ENCODE measurements at places on chromosomes 2 and 18.

DNA sequence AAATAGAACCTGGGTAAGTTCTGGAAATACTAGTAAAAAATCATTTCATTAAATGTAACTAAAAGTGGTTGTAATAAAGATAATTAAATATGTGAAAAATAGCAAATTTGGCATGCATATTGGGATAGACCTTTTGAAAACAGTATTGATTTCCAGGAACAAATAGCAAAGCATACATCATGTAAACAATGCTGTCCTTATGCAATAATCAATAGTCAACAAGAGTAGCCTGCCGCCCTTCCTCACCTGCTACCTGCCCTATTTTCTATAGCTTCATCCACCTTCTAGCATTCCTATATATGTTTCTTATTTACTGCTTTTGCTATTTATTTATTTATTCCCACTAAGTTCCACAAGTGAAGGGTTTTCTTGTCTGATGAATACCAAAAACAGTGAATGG is 35.1 kb upstream of the KYNU start:
- no peak for DNase-seq

DNA sequence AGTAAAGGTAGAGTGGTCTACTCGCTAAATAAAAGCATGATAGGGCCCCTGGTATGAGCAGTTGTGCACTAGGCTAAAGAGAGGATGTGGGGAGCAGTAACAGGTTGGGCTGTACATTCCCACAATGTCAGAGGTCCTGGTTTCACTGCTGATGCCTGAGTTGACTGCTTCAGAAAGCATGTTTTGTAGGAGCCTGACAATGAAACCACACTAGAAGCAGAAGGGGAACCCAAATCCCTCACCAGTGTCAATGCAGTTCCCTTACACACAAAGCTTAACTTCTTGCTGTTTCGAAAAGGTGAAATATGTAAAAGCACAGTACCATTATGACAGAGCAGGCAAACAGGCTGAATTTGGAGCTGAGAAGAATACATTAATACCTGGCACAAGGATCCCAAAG is 291.7 kb upstream of the KYNU start:
- no peak for DNase-seq

DNA sequence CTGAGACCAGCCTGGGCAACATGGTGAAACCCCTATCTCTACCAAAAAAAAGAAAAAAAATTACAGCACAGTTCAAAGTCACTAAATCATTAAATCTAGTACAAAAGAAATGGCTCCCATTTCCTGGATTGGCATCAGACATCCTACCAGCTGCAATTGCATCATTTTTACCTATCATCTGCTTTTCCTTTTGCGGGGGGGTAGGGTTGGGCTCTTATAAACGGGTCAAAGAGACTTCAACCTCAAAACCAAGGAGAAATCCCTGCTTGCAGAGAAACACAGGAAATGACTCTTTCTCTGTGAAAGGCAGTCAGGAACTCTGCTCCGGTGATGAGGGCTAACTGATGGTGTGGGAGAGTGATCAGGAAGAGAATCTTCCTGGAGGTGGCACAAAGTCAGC is 45.3 kb upstream of the RFX8 start:
- DNase-seq, result no peak

GRCh38 chr2:4077017-4077416 is 373.6 kb downstream of the DCDC2C start:
- DNase-seq, result no peak

DNA sequence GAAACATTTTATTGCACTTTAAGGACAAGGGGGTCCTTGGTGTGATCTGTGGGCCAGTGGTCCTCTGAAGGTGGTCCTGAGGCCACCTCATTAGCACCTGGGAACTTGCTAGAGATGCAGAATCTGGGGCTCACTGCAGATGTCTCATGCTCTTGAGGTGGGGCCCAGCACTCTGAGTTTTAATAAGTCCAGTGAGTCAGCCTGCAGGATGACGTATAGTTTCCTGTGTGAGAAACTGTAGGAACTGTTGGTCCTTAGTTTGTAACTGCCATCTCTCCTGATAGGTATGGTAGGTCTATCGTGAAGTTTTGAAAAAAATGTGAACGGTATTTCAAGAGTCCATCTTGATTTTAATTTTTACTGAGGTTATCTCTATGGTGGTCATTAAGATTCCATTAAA is 2.8 kb downstream of the TRPM8 start:
- no peak for DNase-seq

GRCh38 chr2:66771359-66771976 is 336.5 kb downstream of the MEIS1 start:
- no peak for DNase-seq

- no peak for DNase-seq
These were observed 85.2 kb downstream of the HS1BP3 start for GRCh38 chr2:20565623-20566236.

GRCh38 chr2:161233858-161234431 is 73.7 kb downstream of the TANK start:
- no peak for DNase-seq

DNA sequence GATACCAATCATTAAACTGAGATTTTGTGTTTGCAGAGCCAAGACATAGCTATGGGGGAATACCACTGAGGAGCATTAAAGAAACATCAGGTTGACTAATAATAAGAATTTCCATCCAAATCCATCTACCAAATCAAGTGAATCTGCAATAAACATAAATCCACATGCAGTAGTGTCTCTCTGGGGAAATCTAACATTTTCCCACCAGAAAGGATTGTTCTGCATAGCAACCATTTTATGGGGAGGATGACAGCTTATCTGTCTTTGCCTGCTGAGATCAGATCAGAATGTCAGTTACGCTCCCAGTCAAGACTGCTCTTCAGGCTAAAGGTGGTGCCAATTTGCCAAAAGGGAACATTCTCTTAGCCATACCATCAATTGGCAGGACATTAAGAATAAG is 1098.9 kb upstream of the CHAC2 start:
- DNase-seq, result no peak

- no peak for DNase-seq
These were observed 107.2 kb downstream of the FAM168B start for GRCh38 chr2:130985831-130986649.

DNA sequence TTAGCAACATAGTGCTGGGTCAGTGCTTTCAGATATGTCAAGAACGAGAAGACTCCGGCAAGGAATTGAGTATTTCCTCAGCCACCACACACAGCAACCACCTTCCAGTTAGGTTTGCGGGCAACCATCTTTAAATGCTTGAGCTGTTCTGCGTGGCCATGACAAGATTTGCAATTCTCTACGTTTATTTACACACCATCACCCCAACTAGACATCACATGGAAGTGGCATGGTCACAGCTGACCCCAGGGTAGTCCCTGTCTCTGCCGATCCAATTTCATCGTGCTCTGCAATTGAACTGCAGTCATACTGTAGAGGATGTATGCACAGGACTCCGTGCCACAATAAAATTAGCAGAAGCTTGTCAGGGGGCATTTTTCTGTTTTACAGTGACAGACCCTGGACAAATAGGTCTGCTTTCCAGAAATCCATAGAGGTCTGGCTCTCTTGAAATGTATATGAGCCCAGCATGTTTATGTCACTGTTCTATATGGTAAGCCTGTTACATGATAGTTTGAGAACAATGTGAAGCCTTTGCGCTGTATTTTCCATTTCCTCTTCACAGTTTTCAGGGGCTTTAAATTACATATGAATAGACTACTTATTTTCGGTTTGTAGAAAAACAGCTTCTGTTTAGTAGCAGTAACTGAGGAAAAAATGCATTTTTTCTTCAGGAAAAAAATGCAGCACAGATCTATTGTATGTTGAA is 605.2 kb downstream of the NR4A2 start:
- no peak for DNase-seq

DNA sequence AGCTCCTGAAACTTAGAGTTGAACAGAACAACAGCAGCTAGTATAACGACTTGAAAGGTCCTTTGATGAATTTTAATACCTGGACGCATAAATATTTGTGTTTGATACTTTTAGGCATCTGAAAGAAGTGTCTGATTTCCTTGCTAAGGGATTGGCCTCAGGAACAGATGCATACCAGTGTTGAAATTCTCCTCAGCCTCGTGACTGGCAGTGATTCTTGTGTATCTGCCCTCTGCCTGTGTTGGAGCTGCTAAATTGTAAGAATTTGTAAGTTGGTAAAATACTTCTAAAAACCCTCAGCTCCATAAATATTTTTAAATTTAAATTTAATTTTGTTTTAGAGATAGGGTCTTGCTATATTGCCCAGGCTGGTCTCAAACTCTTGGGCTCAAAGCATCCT is 22.4 kb upstream of the SCYGR1 start:
- DNase-seq, result no peak

GRCh38 chr2:205372141-205372540 is 310.2 kb upstream of the NRP2 start:
- no peak for DNase-seq

GRCh38 chr18:29652797-29653196 is 1389.7 kb downstream of the DSC3 start:
- no peak for DNase-seq

DNA sequence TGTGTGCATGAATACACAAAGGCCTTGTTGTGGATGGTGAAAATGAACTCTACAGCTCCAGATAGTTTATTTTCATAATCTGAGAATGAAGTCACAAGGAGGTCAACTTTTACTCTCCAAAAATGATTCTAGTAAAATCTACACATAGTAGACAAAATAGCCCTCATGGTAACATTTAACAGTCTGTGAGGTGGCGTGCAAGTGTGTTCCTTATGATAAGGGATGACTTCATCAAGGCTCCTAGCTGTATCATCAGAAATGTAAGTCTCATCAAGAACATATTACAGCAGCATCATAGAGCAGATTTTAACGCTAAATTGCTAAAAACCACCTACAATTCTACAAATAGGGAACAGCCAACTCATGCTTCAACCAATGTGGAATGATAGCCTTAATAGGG is 72.3 kb upstream of the RIOK3 start:
- no peak for DNase-seq

DNA sequence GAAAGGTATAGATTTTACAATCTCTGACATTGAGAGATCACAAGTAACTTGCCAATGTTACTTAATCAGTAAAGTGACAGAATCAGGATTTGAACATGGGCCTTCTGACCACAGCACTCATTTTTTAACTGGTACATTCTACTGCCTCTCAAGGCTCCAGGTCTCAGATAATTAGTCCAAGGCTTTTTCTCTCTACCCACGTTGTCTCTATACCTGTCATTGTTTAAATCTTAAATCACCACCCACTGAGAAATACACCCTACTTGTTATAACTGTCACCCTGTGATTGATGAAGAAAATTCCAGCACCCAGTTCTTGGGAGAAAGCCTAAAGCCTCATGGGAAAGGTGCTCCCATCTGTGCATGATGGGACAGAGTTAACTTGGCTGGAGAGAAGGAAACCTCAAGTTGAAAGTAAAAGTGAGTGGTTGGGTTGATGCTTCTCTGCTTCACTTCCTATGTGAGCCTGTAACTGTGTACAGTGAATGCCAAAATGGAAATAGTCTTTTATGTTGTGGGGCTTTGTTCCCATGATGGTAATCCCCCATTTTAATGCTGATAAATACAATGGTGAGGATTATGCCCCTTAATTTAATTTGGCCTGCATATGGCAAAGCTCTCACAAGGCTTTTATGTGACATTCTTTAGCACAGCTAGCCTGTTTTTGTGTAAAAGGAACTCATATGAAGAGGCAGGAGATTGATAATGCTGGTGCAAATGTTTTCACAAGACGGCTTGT is 190.1 kb upstream of the SP5 start:
- no peak for DNase-seq

DNA sequence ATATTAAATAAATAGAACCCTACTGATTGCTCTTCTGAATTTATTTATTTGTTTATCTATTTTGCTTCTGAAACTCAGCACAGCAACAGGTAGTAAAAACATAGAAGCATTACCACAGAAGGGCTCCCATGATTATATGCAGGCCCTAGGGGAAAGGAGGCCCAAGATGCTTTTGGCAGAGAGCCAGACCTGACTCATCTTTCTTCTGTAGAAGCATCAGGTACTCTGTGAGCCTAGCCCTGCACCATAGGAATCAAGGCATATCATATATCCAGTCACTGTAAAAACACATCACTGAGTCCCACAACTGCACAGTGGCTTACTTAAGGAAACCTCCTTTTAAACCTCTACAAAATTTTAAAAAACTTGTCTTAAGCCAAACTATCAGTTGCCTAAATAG is 1.8 kb downstream of the SCN9A start:
- DNase-seq, result peak; percentile 66

GRCh38 chr2:139790136-139790535 is 1009.9 kb upstream of the NXPH2 start:
- no peak for DNase-seq

- no peak for DNase-seq
These were observed 56.4 kb upstream of the ODC1 start for GRCh38 chr2:10504370-10504993.

DNA sequence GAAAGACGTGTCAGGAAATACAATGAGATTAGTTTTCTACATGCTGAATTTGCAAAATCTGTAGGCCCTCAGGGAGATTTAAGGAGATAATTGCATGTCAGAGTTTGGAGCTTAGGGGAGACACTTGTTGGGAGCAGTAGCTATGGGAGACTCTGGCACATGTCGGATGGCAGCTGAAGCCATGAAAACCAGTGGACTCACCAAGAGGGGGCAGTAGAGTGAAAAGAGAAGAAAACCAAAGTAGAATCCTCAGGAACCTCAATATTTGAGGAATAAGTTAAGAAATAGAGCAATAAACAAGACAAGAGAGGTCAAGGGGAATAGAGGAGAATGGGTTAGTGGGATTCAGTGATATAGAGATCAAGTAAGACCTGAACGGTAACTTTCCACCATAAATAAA is 24.8 kb downstream of the RUFY4 start:
- DNase-seq, result no peak

- no peak for DNase-seq
These were observed 20.6 kb downstream of the EFEMP1 start for GRCh38 chr2:55902971-55903370.

GRCh38 chr2:239943991-239944631 is 81.0 kb downstream of the NDUFA10 start:
- DNase-seq, result no peak

DNA sequence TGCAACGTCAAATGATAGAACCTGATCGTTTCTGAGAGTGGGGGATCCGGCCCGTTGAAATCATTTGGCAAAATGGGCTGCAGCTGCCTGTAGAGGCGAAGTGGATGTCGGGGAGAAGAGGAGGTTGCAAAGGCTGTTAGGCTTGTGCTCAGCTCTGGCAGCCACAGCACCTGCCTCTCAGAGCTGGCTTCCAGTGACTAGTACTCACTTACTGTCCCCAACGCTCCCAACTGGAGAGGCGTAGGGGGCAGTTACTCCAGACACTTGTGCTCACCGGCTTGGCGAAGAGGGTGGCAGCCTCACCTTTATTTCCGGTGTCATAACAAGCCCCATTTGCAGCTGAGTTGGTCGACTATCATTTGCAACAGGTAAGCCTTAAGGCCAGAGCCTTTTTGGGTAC is 37.9 kb downstream of the NCK2 start:
- DNase-seq, result no peak

DNA sequence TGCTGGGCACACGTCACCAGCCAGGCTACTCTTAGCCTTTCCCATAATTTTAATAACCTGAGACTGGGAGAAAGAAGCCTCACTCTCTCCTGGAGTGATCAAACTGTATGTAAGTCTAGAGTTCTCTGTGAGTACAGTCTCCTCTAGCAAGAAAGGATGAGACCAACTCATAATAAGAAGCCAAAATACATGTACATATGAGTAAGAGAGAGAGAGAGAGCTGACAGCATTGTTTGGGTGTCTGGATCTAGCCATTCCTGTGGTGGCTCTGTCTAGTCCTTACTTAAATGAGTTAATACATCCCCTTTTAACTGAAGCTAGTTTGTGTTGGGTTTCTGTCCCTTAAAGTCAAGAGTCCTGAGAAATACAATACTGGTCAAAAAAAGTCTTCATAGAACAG is 26.0 kb upstream of the ANXA4 start:
- no peak for DNase-seq
